NCI-H1436 treated with DMSO at 0.1 percent for 48 hours (cell line): ENCODE measurements at places on chromosomes 6 and 20.

DNA sequence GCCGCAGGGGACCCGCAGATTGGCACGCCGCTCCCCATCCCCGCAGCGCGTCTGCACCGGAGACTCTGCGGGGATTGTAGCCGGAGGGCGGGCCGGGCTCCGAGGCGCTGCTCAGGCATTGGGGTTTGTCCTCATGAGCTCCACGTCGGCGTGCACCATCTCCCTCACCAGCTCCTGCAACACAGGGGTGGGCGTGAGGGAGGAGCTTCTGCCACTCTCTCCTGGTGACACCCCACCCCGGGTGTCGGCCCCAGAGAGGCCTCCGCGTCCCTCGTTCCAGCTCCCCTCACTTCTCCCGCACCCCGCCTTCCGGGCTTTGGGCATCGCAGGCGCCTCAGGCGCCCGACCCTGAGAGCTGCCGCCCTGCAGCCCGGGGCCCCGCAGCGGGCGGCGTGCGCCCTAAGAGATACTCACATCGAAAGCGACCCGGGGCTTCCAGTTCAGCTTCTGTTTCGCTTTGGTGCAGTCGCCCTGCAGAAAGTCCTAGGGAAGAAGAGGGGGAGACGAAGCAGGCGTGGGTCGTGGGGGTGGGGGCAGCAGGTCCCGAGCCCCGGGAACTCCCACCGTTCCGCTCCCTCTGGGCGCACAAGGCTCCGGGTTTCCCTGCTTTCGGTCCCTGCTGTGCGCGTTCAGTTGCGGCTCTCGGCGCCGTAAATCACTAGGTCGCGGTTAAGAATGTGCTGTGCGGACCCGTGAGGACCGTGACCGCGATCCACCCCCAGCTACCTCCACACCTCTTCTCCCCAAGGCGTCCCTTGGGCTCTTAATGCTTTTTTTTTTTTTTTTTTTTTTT, 14.5 kb downstream of the FOXC1 start:
- DNase-seq: no peak

DNA sequence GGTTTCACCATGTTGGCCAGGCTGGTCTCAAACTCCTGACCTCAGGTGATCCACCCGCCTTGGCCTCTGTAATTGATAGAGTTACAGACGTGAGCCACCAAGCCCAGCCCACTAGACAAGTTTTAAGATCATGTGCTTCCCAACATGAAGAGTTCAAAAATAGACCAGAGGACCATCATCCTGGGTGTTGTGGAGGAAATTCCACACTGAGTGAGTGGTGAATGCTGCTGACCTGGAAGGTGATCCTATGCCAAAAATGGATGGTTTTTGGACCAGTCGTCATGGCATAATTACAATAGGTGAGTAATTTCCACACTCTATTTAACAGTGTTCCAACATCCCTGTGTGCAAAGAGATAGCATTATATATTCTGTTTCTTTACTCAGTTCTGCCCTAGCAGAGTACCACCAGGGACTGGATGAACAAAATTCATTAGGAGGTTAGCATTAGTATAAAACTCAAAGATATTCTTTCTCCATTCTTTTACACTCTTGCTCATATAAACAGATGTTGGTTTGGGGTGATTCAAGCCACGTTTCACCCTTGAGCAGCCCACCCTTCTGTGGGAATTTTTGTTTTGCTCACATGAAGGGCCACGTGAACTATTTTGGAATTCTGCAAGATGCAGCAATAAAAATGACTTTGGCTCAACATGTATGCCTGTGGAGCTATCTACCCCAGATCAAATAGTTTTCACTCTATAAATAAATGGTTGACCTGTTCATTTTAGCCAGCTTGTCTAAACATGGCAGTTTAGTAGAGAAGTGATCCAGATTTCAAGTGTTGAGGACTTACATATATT, 206.2 kb upstream of the TCF21 start:
- no peak for DNase-seq

DNA sequence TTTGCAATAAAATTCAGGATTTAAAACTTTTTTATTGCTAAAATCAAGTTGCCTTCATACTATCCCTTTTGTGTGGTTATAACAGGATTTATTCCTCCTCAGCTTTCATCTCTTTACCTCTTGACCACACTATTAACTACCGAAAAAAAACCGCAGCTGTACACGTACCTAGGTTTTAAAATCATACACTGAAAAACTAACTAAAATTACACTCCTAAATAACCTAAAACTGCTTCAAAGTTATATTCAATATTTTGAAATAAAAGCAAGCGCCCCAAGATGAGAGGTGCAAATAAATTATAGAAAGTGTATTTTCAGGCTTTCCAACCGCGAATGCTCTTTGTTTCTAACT, 1.4 kb downstream of the MPC1 start:
- DNase-seq: no peak

GRCh38 chr6:90534337-90535025, 52.4 kb downstream of the MAP3K7 start:
- DNase-seq: no peak

DNA sequence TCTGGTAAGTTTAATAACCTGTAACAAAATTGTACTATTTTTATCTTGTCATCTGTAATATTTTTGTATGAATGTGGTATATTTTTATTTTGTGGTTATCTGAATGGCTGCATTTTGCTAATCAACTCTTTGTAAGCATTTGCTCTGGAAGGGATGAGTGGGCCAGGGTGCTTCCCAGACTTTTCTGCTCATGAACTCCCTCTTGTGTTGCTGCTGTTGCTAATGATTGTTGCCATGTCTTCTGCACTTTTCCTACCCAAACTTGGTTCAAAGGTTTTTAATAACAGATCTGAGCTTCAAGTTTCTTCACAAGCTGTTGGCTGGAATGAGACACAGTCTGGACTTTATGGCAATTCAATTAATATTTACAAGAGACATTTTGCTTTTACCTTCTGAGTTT, 1005.7 kb downstream of the HACE1 start:
- no peak for DNase-seq

GRCh38 chr6:137749696-137750211, 117.3 kb upstream of the TNFAIP3 start:
- DNase-seq: no peak

DNA sequence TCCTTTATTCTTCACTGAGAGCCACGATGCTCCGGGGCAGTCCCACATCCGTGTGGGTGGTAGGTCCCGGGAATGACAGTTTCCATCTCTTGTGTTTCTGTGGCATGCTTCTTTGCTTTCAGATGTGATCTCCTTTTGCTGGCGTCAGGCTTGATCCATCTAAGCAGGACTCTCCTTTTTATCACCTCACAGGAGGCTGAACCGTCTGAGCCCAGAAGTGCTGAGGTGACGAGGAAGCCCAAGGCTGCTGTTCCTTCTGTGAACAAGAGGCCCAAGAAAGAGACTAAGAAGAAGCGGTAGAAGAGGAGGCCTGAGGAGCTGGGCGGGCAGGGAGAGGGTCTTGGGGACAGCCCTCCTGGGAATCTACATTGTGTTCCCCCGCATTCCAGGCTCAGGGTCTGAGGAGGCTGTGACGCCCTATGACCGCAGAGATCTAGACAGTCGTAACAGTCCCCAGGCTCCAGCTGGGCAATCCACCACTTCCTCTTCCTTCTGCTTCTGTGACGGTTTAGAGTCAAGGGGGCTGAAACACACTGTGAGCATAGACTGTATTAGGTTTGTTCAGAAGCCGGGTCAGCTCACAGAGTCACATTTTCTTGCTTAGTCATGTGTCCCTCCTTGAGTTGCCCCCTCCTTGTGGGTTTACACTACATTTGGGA, 26.8 kb downstream of the MANBAL start:
- no peak for DNase-seq

GRCh38 chr6:126811321-126811720, 307.1 kb upstream of the RSPO3 start:
- no peak for DNase-seq

DNA sequence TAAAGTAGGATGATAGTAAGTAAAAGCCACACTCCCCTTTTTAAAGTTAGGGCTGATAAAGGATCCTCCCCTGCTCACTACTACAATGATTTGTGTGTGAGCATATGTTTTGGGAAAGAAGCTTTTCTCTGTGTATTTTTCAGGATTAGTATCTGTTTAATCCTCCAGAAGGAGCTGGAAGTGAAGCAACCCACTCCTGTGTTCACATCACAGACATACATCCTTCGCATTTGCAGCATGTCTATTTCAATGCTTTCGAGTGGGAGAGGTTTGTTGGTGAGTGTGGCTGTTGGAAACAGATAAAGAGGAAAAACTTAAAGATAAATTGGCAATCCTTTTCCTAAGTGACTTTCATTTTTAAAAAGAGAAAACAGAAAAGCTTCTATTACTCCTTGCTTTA, 31.6 kb upstream of the RGS17 start:
- DNase-seq: no peak

GRCh38 chr6:7154341-7155139, 46.8 kb downstream of the RREB1 start:
- DNase-seq: no peak

DNA sequence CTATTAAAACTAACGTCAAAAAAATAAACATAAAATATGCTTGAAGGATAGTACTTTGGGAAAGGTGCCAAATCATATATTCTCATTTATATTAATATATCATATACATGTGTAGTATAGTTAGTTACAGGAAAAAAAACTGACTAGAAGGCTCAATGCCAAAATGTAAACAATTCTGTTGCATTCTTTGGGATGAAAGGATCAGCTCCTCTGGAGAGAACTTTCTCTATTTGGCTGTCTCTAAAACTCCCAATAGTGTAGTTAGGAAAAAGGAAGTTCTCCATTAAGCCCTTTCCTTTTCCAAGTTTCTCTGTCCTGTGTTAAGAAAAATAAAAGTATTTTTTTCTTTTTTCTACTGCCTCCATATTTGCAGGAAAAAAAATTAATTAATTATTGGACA, 86.5 kb upstream of the BTN3A2 start:
- no peak for DNase-seq

DNA sequence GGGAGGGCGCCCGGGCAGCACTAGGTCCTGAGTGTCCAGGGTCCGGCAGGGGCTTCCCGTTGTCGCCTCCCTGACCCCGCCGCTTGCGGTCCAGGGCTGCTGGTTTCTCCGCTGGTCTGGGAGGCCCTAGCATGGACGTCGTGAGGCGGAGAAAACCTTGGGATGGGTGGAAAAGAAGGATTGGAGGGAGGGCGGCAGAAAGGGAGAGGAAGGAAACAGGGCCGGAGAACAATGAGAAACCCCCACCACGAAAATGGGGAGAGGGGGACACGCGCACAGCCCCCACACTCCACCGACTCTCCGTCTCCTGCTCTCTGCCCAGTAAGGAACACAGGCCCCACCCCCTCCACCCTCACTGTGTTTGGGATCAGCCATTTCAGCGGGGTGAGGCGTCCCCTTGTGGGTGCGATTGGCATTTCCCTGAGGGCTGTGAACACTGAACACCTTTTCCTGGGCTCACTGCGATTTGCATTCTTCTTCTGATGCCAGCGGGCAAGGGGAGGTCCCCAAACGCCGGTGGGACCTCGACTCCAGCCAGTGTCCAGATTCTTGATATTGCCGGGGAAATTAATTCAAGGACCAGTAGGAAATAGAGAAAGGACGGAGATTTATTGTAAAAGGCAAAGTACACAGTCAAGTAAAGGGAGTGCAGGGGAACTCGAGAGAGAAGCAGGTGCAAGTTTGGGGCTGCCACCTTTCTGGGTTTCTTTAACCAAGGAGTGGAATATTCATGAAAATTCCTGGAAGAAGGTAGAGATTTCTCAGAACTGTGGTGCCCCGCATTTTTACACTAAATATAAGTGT, 3.3 kb upstream of the RAET1G start:
- peak; percentile 16 for DNase-seq

DNA sequence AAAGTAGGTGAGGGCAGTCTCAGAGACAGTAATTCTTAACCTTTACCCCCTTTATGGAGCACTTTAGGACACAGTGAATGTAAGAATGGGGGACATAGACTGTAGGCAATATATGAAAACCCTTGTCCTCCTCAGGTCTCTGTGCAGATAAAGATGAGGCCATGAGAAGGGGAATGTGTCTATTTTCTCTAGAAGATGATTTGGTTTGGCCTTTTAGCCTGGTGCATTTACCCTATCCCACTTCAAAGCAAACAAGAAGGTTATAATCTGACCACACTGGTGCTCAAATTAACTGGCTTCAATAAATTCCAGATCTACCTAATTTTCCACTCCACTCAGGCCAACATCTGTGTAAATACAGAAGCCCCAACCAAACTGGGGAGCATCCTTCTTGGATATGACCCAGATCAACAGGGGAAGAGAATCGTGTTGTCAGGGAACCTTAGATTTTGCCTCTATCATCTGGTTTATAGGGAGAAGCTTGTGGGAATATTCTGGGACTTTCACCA, 42.4 kb downstream of the RIPOR2 start:
- DNase-seq: no peak

DNA sequence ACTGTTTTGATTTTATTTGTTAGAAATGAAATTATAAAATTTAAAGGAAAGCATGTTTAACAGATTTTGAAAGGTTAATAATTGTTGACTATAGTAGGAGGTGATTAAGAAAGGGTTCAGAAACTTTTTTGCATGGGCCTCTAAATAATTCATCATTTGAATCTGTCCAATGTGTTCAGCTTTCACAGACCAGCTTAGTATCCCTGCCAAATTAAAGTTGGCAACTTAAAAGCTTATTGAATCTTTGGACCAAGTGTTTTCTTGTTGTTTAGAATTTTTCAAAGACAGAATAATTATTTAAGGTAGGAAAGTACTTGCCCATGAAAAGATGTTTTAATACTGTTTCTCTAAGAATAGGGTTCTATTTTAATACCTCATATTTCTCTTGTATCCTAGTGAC, 466.0 kb downstream of the GJA1 start:
- DNase-seq: no peak

DNA sequence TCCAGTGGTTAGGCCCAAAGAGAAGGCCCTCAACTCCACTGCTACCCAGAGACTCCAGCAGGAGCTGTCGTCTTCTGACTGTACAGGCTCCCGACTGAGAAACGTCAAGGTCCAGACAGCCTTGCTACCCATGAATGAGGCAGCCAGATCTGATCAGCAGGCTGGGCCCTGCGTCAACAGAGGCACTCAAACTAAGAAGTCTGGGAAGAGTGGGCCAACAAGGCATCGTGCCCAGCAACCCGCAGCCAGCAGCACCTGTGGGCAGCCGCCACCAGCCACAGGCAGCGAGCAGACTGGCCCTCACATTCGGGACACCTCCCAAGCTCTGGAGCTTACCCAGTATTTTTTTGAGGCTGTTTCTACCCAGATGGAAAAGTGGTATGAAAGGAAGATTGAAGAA, 8.1 kb downstream of the LYRM2 start:
- no peak for DNase-seq
